ENCODE measurements at places on chromosomes 6 and 20. TPM values are rescaled to one million over a fixed set of nuclear protein-coding genes. Genes with fewer than 3 reads are reported as not detected.

OPRM1 gene
- not detected for total RNA-seq

CBLN4 gene
- not detected for total RNA-seq

ZNF451 gene
- 55.4 TPM for total RNA-seq

HTR1B gene
- 1.5 TPM for total RNA-seq

CPXM1 gene
- 57.1 TPM for total RNA-seq

TPBG gene
- total RNA-seq, result 29.6 TPM

CDSN gene
- total RNA-seq, result not detected

ENPP3 gene
- 0.48 TPM for total RNA-seq

GRCh38 chr20:17590245-17590644 is 20.4 kb downstream of the DSTN start:
- no peak for DNase-seq

DNA sequence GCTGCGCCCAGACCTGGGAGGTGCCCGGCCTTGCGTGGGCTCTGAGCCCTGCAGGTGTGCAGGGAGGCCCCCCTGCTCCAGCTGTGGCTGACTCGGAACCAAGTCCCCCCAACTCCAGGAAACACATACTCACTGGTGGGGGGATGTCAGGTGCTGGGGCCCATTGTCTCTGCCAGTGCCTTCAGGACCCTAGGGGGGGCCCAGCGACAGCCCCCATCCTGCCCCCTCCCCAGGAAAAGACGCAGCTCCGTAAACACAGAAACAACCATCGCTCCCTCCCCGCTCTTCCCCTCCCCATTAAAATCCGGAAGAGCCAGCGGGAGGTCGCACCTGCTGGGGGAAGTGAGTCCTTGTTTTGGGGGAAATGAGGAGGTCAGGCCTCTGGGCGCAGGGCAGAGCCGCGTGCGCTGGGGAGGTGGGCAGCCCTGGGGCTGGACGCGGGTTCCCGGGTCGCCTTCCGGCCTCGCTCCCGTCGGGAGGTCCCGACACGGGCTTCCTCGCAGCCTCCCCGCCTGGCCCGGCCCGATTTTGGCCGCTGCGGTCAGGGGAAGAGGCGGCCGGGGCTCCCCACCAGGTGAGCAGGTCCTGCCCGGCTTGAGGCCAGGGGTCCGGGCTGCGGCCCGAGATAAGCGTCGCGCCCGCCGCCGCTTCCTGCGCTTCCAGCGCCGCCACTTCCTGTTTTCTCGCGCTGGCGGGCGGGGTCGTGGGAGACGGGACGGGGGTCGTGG is 6.2 kb downstream of the C20orf204 start:
- DNase-seq, result no peak

GRCh38 chr6:136553166-136553787 is 3.1 kb upstream of the MAP7 start:
- no peak for DNase-seq

GRCh38 chr6:128827675-128828464 is 55.1 kb upstream of the LAMA2 start:
- no peak for DNase-seq

GRCh38 chr6:110661414-110661813 is 153.9 kb downstream of the CDK19 start:
- no peak for DNase-seq

GRCh38 chr6:132361101-132361500 is 40.2 kb downstream of the MOXD1 start:
- DNase-seq, result no peak

DNA sequence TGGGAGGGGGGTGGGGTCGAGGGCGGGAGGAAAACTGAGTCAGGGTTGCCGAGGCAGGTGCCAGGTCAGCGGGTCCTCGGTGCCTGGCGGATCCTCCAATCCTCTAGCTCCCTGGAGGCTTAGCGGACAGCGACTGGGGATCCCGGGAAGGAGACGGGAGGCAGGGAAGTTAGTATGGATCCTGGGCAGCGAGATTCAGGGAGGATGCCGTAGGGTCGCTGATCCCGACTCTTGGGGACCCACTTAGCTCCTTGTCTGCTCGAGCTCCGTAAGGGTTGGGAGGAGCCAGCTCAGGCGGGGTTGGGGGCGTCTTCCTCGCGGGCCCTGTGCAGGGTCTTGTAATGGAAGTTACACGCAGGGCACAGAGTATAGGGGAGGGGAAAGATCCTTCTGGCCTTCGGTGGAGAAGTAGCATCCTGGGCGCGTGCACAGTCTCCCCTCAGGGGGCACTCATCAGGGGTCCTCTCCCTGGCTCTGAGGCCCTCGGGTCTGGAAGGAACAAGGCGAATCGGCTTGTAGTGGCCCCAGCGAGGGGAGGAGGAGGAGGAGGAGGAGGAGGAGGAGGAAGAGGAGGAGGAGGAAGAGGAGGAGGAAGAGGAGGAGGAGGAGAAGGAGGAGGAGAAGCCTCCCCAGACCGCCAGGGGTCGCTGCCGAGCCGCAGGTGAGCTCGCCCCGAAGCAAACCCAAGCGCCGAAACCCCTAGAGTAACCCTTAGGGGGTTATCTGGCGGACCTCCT is 6.4 kb upstream of the SLC12A5 start:
- peak; percentile 87 for DNase-seq

- DNase-seq, result no peak
Observed at GRCh38 chr6:43843097-43843645, 73.2 kb downstream of the VEGFA start.

DNA sequence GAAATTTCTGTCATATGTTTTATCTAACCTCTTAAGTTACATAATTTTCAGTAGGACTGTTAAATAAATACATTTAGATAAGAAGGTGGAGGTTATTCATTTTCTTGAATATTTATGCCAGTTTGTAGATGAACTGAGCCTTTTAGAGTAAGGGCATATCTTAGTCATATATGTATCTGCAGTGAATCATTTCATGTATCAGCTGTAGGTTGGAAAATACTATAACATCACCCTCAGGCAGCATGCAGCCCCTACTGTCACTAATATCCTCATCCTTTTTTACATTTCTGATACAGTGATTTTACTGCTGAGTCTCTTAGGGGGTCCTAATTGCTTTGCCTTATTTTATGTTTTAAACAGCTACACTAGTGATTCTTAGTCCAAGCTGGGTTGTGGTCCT is 19.5 kb upstream of the SUMO4 start:
- DNase-seq, result no peak

GRCh38 chr20:44357555-44358125 is 2.1 kb downstream of the HNF4A start:
- no peak for DNase-seq

DNA sequence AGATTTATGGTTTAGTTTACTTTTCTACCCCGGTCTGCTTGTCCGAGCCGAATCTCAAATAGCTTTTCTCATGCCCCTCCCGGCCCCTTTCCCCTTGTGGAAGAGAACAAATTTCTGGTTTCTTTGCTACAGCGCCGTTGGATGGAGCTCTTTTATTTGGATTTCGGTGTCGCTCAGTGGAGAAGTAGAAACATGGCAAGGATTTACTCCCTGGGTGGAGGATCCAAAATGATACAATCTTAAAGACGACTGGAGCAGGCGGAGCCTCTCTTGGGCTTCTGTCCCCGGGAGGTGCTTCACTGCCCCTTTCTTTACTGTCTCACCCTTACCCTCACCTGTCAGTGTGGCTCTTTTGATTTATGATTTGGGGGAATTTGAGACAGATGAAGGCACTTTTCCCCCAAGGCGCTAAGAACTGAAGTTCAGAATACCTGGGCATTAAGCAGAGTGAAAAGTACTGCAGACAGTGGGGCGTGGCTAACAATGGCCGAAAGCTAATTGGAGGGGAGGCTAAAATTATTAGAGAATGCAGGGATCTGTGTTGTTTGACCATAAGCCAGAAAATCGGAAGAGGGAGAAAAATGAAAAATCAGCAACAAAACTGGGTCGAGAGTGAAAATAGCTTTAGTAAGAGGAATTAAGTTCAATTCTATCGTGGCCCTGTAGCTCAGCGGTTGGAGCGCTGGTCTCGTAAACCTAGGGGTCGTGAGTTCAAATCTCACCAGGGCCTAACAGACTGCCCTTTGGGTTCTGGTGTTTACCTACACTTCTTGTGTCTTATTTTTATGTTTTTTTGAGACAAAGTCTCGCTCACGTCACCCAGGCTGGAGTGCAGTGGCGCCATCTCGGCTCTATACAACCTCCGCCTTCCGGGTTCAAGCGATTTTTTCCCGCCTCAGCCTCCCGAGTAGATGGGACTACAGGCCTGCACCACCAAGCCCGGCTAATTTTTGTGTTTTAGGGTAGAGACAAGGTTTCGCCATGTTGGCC is 145.1 kb upstream of the ZNF184 start:
- peak; percentile 60 for DNase-seq

DNA sequence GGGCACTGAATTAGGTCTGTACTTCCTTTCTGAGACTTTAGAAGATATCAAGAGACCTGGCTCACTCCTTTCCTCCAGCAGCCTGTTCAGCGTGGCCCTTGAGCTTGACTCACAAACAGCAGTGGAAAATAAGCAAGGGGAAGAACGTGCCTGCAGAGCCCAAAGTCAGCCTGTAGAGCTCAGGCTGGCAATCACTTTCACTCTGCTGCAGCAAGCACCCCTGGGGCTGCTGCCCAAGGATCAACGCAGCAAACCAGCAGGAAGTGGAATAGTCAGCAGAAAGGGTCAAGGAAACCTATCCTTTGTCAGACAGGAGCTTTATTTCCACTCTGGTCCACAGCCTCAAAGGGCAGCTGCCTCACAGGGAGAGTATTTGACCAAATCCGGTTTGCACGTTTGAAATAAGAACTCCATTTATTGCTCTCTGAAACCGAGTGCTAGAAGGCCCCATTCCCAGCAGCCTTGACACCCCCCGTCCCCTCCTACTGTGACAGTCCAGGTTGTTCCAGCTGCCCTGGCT is 77.4 kb downstream of the PRDM1 start:
- no peak for DNase-seq

- DNase-seq, result peak; percentile 55
Observed at GRCh38 chr6:143698759-143699429, 21.1 kb downstream of the PHACTR2 start.

GRCh38 chr6:111430605-111431376 is 52.2 kb downstream of the REV3L start:
- DNase-seq, result no peak

DNA sequence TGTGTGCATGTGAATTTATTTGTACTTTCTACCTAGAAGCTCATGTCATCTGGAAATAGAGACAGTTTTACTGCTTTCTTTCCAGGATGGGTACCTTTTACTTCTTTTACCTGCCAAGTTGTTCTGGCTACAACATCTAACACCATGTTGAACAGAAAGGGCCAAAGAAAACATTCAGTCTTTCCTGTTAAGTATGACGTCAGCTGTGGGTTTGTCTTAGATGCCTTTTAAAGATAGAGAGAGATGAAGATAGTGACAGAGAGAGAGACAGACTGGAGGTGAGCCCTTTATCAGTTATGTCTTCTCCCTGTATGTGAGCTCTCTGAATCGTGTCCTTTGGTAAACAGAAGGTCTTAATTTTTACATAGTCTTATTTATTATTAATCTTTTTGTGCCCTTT is 3.4 kb upstream of the DACT2 start:
- no peak for DNase-seq

- no peak for DNase-seq
Observed at GRCh38 chr6:144804246-144804790, 519.2 kb downstream of the UTRN start.

DNA sequence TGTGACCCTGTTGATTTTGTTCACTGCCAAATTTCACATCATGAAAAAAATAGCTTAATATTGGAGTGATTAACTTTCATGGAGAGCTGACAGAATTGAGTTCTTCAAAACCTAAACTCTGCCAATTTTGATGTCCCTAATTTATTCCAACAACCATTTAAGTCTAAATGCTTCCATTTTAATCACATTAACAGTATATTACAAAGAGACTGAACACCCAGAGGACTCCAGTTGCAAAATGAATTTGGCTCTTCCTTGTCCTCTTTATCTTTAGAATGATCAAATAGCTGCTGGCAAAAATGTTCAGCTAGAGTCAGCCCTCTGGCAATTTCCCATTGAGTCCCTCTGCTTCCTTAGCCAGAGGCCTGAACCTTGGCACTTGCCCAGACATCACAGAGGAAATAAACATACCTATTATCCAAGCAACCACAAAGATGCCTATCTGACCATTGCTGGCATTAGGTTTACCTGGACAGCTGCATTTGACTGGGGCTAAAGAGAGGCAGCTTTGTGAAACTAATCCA is 299.0 kb upstream of the STXBP5 start:
- DNase-seq, result no peak

DNA sequence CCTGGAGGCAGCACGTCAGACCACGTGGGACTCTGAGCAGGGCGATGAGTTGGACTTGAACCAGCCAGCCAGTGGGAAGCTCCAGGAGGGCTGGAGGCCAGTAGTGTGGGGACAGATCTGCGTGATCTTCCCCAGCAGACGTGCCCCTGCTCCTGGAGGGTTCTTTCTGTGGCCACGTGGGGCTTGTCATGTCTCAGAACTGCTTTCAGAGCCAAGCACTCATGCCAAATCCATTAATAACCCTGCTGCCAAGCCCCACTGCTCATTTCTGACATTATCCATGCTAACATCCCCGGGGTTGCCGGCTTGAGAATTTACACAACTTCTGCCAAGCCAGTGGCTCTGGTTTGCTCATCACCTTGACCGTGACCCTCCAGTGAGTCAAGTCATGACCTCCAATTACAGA is 38.3 kb downstream of the SIRPA start:
- DNase-seq, result no peak

DNA sequence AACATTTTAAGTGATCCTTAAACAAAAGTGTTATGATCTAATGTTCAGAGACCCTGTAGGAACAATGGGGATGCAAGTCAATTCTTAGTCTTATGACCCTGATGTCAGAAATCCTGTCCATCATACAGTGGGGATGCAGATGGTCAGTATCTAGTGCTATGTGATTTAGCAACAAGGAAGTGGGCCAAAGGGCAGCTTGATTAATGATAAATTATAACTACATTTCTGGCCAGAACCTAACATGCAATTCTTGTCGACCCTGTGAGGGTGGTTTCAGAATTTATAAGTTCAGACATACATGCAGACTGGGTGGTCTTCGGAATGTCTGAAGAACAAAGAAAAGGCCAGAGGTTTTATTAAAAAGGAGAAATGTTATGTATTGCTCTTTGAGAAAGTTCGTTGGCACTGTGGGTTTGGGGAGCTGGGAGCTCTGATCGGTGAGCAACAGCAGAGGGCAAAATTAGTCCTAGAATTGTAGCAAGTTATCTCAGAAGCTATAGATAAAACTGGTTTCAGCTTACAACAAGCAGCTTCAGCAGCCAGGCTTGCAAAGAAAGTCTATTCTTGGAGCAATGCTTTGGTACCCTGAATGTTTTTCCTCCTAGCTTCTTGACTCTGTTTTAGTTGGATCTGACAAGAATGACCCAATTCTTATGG is 50.8 kb downstream of the RPF2 start:
- no peak for DNase-seq
